Activated T-helper 1 cell treated with Interleukin-2 at 50 U/mL for 16 hours (primary cell): ENCODE measurements at places on chromosomes 2 and 18.
A peak's percentile ranks its signal among the peaks of the same experiment; 100 is the strongest.

DNA sequence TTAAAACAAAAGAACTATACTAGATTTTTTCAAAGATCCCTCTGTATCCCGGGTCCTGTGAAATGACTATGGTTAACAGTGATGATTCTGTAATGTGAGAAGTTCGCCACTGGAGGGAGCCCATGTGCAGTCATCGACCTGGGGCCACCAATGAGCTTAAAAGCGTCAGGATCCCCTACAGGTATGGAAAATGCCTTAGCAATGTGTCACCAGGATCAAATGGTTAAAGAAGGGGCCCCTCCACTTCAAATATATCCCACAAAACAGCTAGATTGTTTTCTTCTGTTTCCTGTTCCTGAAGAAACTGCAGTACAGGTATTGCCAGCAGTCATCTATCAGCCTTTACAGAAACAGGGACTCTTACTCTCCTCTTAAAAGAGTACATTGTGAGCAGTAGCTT lies 15.3 kb downstream of the CHRNA1 start:
- peak; percentile 53 for DNase-seq

DNA sequence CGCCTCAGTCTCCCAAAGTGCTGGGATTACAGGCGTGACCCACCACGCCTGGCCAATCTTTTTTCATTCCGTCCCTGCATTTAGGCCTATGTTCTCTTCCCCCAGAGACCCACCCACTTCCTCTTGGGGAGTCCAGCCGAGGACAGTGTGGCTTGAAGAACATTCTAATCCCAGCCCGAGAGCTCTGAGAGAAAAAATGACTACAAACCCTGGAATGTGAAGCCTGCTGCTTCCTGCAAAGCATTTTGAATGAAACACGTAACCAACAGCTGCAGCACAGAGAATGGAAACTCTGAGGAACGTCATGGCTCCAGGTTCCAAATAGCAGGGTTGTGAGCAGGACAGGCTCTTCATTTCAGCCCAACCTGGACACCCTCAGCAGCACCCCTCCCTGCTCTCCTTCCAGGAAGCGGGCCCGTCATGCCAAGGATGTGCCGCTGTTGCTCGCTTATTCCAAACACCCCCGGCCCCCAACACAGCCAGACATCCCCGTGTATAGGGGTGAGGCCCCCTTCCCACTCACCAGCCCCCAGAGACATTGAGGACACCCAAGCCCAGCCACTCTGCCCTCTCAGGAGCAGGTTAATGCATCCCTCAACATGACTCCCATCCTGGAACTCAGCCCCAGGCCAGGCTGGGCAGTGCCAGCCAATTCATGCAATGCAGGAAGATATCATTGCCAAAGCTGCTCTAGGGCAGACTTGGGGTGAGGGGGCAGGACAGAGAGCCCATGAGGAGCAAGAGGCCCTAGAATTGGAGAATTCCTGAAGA lies 139.8 kb downstream of the ZFP36L2 start:
- DNase-seq = no peak

DNA sequence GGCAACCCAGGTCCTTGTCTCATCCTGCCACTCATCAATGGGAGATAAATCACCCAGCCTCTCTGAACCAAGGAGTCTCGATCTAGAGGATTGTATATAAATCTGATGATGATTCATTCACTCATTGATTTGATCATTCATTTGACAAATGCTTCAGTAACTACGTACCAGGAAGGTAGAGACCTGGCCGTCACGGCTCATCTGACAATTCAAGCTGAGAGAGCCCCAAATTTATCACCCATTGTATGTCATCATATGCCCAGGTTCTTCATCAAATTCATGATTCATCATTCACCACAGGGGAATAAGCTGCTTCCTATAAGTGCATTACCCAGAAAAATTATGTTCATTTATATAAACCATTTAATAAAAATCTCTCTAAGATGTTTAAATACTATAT lies 116.9 kb downstream of the FAM161A start:
- no peak for DNase-seq

- no peak for DNase-seq
Measured at GRCh38 chr2:111091811-111092211, 28.9 kb upstream of the BCL2L11 start.

DNA sequence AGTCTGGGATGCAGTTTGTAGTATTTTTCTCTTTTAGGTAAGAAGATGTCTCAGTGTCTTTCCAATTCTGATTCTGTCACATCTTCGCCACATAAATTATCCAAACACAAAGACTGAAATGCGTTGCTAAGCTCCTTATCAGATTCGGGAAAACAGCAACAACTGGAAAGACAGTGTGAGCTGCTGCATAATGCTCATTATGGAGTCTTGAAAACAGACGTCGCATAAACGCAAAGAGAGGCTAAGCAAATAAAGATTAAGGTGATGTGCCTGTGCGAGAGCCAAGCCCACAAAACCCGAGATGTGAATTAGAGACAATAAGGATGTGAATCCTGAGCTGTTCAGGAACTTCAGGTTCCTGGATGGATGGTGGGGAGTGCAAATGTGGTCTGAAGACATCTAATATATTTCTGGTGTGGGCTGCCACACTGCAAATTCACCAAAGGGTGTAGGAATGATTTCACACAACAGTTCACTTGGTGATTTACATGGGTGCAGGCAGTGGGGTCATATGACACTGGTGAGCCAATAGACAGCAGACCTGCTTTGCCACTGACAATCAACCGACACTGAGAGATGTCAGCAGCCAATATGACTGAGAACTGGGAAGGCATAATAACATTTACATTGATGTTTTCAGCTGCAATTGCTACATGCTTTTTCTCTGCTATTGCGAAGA lies 195.8 kb downstream of the MTX2 start:
- no peak for DNase-seq

- DNase-seq = no peak
Measured at GRCh38 chr2:59528525-59528924, 1024.9 kb downstream of the BCL11A start.

DNA sequence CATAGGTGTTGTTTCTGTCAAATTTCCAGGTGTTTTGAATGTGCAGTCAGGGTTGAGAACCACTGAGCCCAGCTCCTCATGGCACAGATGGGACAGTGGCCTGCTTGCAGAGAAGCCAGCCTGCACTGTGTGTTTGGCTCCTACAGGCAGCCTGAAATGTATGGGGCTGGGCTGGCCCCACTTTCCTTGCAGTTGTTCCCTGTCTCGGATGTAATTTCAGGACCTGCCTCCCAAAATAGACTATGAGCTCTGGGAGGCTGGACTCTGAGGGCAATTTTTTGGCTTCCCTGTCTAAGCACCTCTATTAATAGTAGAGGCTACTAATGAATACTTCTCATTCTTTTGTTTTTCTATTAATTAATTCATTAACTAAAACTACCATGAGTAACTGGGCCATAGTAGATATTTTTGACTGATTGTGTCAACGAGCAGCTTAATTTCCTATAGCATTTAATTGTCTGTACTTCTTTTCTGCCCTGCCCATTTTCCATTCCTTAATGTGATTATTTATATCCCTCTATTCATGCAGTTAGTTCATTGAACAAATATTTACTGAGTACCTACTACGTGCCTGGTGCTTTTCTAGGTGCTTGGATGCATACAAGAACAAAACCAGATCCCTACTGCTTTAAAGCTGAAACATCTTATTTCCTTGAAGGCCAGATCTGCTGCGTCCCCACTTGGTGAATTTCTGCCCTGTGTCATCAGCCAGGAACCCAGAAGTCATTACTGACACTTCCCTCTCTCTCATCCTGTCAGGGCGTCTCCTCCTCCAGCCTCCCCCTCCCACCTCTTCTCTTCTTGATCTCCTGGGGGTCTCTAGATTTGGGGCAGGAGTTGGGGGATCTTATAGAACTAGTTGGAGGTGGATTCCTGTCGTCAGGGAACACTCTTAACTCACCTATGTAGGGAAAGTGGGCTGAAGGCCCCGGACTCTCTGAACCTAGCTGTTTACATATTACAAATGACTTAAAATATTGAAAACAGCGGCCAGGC lies 16.3 kb downstream of the DYSF start:
- no peak for DNase-seq

- no peak for DNase-seq
Measured at GRCh38 chr2:105405291-105405690, 6.4 kb upstream of the FHL2 start.

- DNase-seq = no peak
Measured at GRCh38 chr2:158487419-158487818, 30.7 kb downstream of the PKP4 start.

DNA sequence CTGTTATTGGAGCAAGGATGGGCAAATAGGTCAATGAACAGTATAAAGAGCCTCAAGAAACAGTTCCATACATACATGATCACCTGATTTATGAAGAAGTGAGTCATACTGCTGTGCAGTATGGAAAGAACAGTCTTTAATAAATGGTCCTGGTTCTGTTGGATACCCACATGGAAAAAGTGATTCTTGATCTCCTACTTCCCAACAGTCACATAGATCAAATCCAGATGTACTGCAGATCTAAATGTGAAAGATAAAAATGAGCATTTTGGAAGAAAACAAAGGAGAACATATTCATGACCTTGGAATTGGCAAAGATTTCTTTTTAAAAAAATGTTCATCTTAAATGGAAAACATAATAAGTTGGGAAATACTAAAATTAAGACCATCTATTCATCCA lies 75.8 kb downstream of the CCDC148 start:
- DNase-seq = no peak

DNA sequence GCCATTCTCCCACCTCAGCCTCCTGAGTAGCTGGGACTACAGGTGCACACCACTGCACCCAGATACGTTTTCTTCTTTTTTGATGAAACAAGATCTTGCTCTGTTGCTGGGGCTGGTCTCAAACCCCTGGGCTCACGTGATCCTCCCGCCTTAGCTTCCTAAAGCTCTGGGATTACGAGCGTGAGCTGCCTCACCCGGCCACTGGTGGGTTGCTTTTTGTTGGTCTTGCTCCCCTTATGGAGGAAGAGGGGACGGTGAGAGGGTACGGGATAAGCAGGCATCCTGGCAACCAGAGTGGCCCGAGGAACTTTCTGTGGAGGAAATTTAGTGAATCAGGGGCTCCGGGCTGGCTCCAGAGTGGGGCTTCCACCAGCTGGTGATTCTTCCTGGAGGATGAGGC lies 222.3 kb downstream of the HDAC4 start:
- DNase-seq = no peak

DNA sequence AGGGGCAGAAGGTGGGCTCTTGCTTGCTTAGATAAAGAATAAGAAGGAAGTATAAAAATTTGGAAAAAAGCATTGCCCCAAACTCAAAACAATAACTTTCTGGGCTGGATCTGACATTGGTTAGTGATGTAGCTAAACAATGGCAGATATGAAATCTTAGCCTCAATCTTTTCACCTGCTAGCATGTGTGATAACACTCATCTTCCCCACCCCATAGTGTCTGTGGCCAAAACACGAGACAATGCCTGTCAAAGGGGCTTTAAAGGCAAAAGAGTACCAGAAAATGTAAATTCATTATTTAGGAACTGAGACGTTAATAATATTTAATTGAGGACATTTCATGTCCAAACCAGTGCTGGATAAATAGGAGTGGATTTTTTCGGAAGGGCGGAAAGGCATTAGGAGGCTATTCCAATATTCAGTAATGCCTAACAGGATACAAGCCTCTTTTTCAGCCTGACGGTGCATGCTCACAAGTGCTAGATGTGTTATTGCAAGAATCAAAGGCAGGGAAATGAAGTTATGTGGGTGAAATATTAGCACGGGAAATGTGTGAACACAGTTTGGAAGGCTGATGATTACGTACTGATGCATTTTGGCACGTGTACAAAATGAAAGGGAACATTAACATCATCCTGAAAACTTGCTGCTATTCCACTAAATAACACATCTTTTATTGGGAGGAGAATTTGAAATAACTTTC lies 395.7 kb downstream of the GALR1 start:
- DNase-seq = no peak

- DNase-seq = no peak
Measured at GRCh38 chr2:188869550-188869949, 104.6 kb upstream of the COL3A1 start.

- DNase-seq = no peak
Measured at GRCh38 chr2:95344656-95345055, 47.5 kb downstream of the KCNIP3 start.

DNA sequence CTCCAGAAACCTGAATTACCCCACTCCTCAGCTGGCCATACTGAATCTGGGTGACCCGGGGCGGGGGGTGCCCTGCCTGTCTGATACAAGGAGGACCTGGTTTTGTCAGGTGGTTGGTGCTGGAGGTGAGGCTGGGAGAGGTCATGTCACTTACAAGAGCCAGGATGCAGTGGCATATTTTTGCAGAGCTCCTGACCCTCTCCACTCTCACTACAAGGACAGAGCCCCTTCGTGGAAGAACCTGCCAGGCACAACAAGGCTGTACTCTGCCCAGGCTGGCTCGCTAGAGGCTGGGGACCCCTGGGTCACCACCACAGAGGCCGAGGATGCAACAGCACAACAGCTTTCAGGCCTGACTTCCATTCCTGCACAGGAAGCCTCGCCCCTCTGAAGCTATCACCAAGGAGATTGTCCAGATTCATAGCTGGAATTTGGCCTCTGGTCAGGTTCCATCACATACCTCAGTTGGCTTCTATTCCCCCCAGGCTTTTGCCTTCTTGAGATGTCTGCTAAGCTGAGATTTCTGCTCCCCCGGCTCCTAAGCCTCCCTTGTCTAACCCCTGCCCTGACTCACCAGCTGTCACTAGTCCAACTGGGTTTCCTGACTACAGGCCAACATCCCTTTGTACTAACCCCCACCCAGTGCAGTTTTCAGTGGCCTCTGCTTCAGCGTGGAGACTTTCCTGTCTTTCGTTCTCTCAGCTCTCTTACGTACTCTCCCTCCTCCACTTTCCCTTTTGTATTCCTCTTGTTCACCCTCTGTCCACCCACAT lies 132.5 kb upstream of the EPAS1 start:
- DNase-seq = no peak

- no peak for DNase-seq
Measured at GRCh38 chr2:69773206-69773605, 31.3 kb downstream of the ANXA4 start.

- no peak for DNase-seq
Measured at GRCh38 chr18:76490670-76491472, 4.2 kb downstream of the ZNF516 start.

GRCh38 chr2:162037886-162038285 lies 36.1 kb downstream of the DPP4 start:
- no peak for DNase-seq

DNA sequence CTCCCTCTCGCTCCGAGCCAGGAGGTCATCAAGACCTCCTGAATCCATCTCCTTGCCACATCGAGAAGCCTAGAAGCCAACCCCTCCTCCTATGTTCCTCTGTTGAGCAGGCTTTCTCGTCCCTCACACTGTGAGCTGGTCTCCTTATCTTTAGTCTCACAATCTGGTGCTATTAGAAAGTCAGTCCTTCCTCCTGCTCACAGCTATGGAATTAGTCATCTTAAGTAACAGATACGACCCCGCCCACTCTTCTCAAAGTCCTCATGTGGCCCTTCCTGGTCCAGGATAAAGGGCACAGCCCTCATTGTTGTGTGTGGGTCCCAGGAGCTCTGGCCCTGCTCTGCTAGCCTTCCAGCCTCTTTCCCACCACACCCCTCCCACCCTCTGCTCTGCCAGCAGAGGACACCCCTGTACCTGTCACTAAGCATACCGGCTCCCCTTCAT lies 41.4 kb upstream of the TRIB2 start:
- no peak for DNase-seq

DNA sequence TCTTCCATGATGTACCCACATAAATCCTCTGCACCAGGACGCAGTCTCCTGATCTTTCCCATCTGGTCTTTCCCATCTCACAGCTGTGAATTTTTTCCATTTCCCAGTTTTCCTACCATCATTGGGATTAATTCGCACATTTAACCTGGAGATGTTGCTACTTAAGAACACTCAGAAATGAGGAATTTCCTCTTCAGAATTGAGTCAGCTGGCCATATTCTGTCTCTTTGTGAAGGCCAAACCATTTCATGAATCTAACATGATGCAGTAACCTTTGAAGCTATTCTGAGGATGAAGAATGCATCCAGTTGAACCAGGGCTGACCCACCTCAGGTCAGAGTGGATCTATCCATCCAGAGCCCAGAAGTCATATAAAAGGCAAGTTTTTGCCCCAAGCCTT lies 326.8 kb downstream of the SETBP1 start:
- no peak for DNase-seq
